ENCODE measurements at places on chromosomes 3 and 15.

GRCh38 chr3:188122571-188123169 lies 31.3 kb upstream of the LPP start:
- DNase-seq: no peak

- DNase-seq: no peak
Measured at GRCh38 chr3:38829404-38829803, 13.4 kb upstream of the SCN10A start.

DNA sequence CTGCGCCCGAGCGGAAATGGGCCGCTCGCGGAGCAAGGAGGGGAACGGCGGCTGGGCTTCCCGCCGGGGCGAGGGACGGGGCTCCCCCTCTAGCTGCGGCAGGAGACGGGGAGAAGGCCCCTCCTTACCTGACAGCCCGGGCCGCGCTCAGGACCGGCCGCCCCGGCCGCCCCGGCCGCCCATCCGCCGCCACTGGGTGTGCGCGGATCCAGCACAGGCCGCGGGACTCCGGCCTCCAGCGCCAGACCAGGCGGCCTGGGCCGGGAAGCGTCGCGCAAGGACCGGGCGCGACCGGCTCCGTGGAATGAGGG lies 296 bp downstream of the TPRA1 start:
- DNase-seq: peak; percentile 15

DNA sequence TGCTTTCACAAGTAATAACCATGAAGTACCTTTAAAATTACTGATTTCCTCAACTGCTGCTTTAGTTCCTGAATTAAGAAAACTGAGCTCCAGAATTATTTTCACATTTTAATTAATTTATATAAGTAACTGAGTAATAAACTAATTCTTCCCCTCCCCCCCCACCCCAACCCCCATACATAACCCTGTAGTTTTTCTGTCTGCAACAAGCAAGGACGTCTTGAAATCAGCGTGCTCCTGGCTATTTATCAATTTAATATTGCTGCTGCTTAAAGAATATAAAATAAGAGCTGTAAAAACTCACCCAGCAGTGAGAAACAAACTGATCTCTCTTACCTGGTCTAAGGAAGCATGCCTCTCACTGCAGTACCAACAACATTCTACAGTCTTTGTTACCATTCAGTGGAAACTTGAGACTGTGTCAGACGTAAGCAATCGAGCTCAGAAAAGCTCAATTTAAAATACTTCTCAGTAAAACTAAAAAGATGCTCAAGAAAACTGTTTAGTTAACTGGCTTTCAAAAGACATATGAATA lies 121.0 kb downstream of the TFDP2 start:
- no peak for DNase-seq

- DNase-seq: no peak
Measured at GRCh38 chr3:181610973-181611265, 100.8 kb upstream of the SOX2 start.

DNA sequence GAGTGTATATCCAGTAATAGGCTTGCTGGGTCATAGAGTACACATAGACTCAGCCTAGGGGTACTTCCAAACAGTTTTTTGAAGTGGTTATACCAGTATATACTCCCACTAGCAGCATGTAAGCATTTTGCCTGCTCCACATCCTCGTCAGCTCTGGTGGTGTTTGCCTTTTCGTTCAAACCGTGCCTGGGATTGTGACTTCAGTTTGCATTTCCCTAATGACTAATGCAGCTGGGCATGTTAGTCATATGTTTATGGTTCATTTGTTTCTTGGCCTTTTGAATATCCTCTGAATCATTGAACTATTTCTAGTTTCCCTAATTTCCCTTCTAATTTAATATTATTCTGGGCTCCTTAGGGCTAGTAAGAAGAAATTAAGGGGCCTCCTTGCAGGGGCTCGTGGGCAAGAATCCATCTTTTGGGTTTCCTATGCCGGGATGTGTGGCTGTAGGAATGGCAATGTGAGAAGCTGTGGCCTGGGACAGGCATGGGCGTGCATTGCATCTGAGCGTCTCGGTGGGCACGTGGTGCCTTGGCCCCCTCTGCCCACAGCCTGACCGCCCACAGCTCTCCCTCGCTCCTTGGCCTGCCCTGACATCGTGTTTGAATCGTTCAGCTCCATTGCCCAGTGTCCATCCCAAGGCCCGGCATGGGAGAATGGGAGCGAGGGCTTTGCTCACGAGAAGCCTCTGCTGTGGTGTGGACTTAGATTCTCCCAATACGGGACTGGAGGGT lies 26.4 kb downstream of the FAH start:
- no peak for DNase-seq

DNA sequence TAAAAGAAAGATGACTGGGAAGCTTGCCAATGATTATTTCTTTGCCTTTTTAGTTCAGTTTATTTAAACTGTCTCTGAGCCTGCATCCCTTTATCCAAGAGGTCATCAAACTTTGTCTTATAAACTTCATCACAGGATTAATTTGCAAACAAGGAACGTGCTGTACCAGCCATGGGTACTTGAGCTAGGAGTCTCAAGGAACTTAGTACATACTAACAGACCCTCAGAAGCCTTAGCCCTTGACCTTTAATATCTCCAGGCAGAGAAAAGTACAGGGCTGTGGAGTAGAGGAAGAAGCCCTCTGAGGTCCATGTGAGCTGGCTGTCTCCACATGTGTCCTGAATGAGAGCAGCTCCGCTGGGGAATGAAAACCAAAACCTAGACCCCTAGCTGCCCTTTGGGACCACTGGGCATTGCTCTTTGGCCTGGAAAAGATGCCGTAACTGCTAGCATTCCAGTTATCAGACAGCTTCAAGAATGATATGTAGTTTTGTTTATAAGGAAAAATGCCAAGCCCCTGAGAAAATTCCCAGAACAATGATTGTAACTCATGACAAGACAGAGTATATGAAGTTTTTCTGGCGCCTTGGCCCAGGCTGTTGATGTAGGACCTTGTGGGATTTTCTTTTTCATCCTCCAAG lies 92.1 kb downstream of the ASB7 start:
- DNase-seq: no peak

DNA sequence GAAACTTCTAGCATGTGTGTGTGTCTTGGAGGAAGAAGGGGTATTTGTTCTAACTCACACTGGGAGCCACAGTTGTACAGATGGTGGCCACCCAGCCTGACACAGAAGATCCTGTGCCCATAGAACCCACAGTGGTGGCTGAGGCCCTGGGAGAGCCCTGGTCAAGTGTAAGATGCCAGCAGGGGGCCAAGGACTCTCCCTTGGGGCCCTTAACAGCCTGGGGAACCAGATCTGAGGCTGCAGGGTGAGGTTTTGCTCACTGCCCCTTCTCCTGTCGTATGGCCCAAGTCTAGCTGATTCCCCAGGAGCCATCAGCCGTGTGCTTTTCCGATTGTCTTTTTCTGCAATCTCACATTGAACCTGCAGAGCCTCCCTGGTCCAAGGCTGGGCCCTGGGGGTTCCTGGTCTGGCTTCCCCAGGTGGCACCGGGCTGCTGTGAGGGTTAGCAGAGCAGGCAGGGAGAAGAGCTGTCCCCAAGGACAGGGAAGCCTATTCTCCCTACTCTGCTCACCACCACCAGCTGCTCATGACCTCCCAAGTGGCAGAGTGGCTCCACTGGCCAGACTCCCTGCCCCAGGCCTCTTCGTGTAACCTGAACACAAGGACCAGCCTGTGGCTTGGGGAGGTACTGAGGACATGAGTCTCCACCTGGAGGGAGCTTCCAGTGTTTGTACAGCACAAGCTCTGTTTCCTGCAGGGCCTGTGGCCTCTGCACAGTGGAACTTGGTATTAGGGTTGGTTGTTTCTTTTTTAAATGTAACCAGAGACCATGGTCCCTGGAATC lies 51.9 kb downstream of the CA12 start:
- no peak for DNase-seq

GRCh38 chr3:149462051-149462450 lies 12.4 kb upstream of the TM4SF4 start:
- DNase-seq: no peak

GRCh38 chr15:82572311-82572710 lies 32.1 kb upstream of the RPS17 start:
- DNase-seq: no peak

- no peak for DNase-seq
Measured at GRCh38 chr15:96472681-96473080, 142.2 kb downstream of the NR2F2 start.

DNA sequence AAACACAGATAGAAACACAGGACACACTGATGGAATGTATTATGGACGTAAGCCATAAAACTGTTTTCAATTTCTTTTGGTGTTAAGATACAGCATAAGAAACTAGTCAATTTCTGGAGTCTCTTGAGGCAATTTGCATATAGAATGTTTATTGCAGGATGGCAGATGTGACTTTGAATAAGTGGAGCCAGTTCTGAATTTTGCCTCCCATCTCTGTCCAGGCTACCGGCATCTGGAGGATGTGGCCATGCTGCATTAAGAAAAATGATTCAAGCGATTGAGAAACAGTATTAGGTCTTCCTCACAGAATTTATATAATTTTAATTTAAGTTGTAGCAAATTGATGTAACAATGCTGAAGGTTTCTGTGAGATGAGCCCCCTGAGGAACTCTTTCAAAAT lies 81.5 kb downstream of the CHST2 start:
- no peak for DNase-seq
